NCI-H2081 treated with DMSO at 0.1 percent for 48 hours (cell line): ENCODE measurements at places on chromosomes 4 and X.

DNA sequence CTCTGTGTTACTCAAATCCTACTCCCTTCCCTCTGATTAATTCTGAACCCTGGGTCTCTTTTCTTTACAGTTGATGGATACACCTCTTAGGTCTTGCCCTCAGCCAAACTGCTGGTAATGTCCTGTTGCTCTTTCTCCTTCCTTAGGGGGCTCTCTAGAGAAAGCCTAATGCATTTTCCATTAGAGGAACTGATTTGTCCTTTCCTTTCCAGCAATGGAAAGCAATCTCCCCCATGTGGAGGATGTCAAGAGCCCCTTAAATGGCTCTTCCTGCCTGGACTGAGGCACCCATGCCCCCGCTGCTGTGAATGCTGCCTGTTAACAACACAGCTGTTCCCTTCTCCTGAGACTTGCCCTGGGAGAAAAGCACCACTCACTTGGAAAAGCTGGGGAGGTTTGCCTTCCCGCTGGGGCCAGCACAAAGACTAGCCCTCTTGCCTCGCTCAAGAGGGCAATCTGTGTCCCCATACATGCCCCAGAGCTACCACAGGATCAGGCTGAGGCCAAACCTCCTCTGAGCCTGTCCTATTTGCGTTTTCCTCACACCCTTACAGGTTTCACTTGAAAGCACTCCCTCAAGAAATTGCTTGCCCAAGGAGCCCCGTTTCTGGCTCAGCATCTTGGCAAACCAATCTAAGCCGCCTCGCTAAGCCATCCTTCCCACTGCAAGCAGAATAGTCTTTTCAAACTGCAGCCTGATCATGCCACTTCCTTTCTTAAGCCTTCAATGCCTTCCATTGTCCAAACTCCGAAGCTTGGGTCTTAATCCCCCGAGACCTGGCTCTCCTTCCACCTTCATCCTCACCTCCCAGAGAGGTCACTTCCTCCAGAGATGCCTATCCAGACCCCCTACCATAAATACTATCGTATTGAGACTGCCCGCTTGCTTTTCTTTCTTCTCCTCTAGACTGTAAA, 23.2 kb upstream of the SMIM20 start:
- no peak for DNase-seq

DNA sequence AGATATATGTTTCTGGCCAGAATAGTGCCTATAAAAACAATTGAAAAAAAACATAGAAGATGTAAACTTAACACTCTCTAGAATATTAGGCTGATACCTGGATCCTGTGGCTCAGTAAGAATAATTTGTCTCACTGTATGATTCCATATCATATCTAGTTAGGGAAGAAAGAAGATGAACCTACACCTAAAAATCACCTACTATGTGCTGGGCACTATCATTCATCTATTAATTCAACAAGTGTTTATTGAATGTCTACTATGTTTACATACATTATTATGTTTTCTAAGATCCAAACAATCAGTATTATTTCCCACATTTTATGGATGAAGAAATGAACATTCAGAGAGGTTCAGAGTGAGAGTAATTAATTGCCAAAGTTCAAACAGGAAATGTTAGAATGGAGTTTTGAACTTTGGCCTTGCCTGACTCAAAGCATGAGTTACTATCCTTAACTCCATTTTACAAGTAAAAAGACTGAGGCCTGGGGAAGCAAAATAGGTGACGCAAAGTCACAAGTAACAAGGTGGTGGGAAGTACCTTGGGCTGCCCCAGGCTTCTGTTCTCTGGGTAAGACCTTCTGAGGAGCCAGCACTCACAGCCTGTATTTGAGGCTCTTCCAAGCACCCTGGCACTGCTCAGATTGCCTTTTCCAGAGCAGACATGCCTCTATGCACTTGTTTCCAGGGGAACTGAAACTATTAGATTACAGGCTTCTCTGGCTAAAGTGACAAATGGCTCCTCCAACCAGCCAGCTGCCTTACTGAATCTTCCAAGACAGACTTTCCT, 111.1 kb upstream of the ACSL4 start:
- no peak for DNase-seq

DNA sequence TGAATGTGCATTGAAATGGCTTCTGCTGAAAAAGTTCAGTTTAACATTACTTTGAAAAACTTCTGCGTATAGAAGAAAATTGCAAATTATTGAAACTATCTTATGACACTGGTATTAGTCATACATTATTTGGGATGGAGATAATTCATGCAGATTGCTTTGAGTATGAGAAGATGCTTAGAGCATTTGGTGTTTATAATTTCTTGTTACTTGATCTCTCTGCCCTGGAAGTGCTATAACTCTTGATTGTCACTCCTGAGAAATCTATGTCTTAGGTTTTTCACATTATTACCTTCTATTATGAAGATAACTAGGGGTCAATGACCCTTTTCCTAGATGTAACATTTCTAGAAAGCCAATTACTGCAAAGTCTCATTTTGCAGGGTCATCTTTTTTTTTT, 36.4 kb downstream of the TMEM131L start:
- no peak for DNase-seq

- DNase-seq: no peak
These were observed 45.6 kb downstream of the SH3RF1 start for GRCh38 chr4:169225058-169225751.

- DNase-seq: no peak
These were observed 180.5 kb downstream of the SOWAHB start for GRCh38 chr4:76717431-76717830.

DNA sequence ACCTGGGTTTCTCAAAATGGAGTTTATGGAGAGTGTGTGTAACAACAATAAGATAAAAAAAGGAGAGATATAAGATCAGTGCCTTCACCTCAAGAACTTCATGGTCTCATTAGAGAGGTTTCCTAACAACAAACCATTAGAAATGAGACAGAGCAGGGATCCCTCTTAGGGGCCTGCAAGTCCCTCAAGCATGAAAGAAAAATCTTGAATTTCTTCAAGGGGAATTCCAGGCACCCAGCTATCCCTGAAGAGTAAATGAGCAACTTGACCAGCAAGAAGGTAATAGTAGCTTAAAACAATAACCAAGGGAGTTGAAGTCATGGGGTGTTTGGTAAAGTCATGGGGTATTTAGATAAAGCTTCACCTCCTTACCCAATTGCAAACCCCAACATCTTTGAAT, 49.7 kb upstream of the TLR3 start:
- no peak for DNase-seq
